NCI-H187 (cell line): ENCODE measurements at places on chromosomes 3 and 15.
A peak's percentile ranks its signal among the peaks of the same experiment; 100 is the strongest.

DNA sequence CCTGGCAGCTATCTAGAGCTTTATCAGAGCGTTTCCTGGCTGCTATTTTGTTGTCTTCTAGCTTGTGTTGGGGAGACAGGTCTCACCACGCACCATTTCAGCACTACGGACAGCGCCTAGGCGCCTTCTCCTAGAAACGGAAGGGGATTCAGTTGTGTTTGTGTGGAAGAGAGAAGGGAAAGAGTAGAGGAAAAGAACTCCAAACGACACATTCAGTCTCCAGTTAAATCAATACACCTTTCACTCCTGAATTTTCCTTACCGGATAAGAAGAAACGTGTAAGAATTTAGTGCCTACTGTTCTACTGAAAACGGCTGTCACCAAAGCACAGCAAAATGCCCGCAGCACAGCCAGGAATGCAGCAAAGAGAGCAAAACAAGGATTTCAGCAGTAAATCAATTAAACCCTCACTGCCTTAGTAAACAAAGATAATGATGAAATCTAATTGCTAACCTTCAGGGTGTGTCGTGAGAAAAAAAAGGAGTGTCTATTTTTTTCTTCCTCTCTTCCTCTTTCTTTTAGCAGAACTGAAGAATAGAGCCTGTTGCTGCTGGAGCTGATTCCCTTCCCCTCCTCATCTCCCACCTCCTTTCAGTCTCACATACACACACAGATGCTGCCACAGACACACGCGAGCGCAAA lies 412 bp upstream of the CTXN2 start:
- peak; percentile 25 for DNase-seq

- DNase-seq: no peak
Observed at GRCh38 chr15:94970802-94971201, 739.4 kb downstream of the MCTP2 start.

- DNase-seq: no peak
Observed at GRCh38 chr15:99110581-99111320, 5.9 kb downstream of the SYNM start.

GRCh38 chr3:101212730-101213129 lies 107.6 kb downstream of the IMPG2 start:
- DNase-seq: no peak

DNA sequence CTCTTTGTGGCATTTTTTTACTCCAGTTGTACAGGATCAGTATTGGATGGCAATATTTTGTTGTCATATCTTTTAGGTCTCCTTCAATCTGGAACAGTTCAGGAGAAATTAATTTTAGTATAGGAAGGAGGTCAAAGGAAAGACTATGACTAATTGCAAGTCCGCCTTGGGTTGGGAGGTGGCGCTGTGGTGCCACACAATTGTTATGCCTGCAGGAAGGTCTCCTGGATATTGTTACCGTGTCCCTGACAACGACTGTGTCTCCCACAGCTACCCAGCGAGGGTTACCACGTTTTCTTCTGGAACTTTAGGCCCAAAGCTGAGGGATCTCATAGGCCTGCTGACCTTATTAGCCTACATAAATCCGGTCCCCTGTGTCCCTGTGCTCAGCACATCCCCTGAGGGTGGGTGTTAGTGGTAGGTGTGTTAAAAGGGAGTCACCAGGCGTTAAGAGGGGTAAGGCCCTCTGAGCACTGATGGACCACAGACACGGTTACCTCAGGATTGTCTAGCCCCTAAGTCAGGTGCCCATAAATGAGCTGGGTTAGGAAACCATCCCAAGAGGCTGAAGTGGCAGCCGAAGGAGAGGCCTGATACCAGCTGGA lies 31.5 kb downstream of the KCNAB1 start:
- DNase-seq: peak; percentile 41

GRCh38 chr3:132203889-132204596 lies 113.2 kb upstream of the ACP3 start:
- no peak for DNase-seq

- no peak for DNase-seq
Observed at GRCh38 chr15:56923174-56923591, 4.7 kb downstream of the TCF12 start.

- DNase-seq: no peak
Observed at GRCh38 chr3:39269528-39269927, 10.3 kb downstream of the CX3CR1 start.

GRCh38 chr3:15333099-15333955 lies 941 bp upstream of the SH3BP5 start:
- no peak for DNase-seq

GRCh38 chr3:28191363-28191762 lies 50.1 kb upstream of the CMC1 start:
- no peak for DNase-seq

DNA sequence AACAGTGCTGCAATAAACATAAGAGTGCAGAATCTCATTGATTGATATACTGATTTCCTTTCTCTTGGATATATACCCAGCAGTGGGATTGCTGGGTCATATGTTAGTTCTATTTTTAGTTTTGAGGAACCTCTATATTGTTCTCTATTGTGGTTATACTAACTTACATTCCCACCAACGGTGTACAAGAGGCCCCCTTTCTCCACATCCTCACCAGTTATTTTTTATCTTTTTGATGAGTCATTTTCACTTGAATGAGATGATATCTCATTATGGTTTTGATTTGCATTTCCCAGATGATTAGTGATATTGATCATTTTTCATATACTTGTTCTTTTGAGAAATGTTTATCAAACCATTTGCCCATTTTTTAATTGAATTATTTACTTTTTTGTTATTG lies 12.4 kb upstream of the IREB2 start:
- no peak for DNase-seq
